ENCODE measurements at places on chromosomes 6 and 20.
A peak's percentile ranks its signal among the peaks of the same experiment; 100 is the strongest.

- H3K27ac ChIP-seq = no peak overlapping the region
- H3K4me3 ChIP-seq = no peak overlapping the region
- H3K4me1 ChIP-seq = no peaks in the 10 kb centered on the region
Observed at GRCh38 chr6:21354805-21355238, 238.7 kb upstream of the SOX4 start.

DNA sequence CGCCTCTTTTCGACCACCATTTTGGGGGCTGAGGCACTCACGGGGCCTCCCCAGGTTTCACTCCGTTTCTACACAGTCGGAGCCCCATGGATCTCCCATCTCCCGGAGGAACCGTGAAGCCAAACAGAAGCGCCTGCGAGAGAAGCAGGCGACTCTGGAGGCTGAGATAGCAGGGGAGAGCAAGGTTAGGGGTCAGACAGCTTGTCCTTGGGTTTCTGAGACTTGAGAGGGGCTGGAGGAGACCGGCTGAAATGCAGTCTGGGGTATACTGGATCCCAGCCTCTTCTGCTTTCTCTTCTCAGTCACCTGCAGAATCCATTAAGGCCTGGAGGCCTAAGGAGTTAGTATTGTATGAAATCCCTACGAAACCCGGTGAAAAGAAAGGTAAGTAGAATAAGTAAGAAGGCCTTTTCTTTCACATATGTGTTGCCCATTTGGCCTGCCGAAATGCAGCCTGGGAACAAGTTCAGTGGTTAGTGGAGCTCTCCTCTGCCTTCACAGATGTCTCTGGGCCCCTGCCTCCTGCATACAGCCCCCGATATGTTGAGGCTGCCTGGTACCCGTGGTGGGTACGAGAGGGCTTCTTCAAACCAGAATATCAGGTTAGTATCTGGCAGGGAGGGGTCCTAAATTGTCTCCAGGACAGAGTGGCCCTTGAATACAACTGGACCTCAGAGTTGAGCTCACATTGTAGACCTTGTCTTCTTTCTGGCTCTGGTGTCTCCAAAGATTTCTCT lies 984 bp downstream of the VARS2 start:
- peak overlapping the region; percentile 93 for H3K27ac ChIP-seq
- no peaks in the 10 kb centered on the region for H3K36me3 ChIP-seq
- DNase-seq = no peak
- peaks cover 22% of the 10 kb centered on the region for H3K4me1 ChIP-seq
- H3K4me3 ChIP-seq = peak overlapping the region; percentile 56
- H3K27me3 ChIP-seq = no peaks in the 10 kb centered on the region

- H3K36me3 ChIP-seq = no peaks in the 10 kb centered on the region
- H3K27me3 ChIP-seq = no peaks in the 10 kb centered on the region
- no peak overlapping the region for H3K27ac ChIP-seq
- H3K4me3 ChIP-seq = no peak overlapping the region
- no peak for DNase-seq
- H3K4me1 ChIP-seq = peaks cover 12% of the 10 kb centered on the region
Observed at GRCh38 chr6:41732149-41732548, 3.3 kb downstream of the TFEB start.

DNA sequence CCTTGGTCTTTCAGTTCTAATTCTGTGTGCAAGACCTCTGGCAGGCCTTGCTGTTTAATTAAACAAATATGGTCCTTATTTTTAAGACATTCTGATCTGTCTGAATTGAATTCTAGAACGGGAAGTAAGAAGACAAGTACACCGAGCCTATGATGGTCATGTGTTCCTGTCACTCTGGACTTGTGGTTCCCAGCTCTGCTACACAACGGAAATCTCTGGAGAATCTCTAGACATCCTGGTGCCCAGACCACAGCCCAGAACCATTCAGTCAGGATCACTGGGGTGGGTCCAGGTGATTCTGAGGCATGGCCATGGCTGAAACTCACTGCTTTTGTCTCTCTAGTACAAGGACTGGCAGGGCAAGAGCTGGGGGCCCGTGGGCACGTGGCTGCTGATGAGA lies 15.9 kb upstream of the KCNK16 start:
- no peak overlapping the region for H3K27ac ChIP-seq
- no peak overlapping the region for H3K4me3 ChIP-seq
- H3K36me3 ChIP-seq = no peaks in the 10 kb centered on the region
- DNase-seq = no peak

- H3K27ac ChIP-seq = no peak overlapping the region
- no peak overlapping the region for H3K4me3 ChIP-seq
- no peaks in the 10 kb centered on the region for H3K27me3 ChIP-seq
Observed at GRCh38 chr6:56520218-56520617, 122.5 kb downstream of the DST start.

GRCh38 chr20:51375561-51375960 lies 167.0 kb downstream of the NFATC2 start:
- DNase-seq = no peak
- H3K27me3 ChIP-seq = no peaks in the 10 kb centered on the region
- H3K4me1 ChIP-seq = peaks cover 9% of the 10 kb centered on the region
- no peak overlapping the region for H3K27ac ChIP-seq
- H3K36me3 ChIP-seq = no peaks in the 10 kb centered on the region
- no peak overlapping the region for H3K4me3 ChIP-seq

- H3K4me3 ChIP-seq = no peak overlapping the region
- H3K27me3 ChIP-seq = no peaks in the 10 kb centered on the region
- DNase-seq = no peak
- H3K4me1 ChIP-seq = no peaks in the 10 kb centered on the region
Observed at GRCh38 chr6:2502998-2503674, 247.6 kb downstream of the MYLK4 start.

- peaks cover 9% of the 10 kb centered on the region for H3K4me1 ChIP-seq
- no peaks in the 10 kb centered on the region for H3K36me3 ChIP-seq
- no peaks in the 10 kb centered on the region for H3K27me3 ChIP-seq
- peak overlapping the region; percentile 47 for H3K4me3 ChIP-seq
Observed at GRCh38 chr6:3455147-3455568, 1.7 kb downstream of the SLC22A23 start.

GRCh38 chr6:149331043-149331807 lies 13.7 kb downstream of the TAB2 start:
- peaks cover 23% of the 10 kb centered on the region for H3K4me1 ChIP-seq
- no peak overlapping the region for H3K4me3 ChIP-seq
- DNase-seq = no peak
- H3K36me3 ChIP-seq = no peaks in the 10 kb centered on the region
- no peaks in the 10 kb centered on the region for H3K27me3 ChIP-seq
- H3K27ac ChIP-seq = no peak overlapping the region

DNA sequence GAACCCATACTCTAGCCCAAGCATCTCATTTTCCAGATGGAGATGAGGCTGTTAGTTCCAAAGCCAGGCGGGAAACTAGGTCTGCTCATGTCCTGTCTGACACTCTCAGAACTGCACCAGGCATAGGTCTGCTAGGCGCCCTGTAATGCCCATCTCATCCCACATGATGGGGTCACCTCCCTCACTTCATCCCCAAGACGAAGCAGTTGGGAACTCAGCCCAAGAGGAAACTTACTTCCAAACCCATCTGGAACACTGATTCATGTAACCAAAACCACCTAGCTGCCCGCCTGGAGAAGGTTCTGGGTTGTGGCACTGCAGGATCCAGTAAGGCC lies 119.4 kb upstream of the PRND start:
- peak overlapping the region; percentile 40 for H3K27ac ChIP-seq
- DNase-seq = no peak

DNA sequence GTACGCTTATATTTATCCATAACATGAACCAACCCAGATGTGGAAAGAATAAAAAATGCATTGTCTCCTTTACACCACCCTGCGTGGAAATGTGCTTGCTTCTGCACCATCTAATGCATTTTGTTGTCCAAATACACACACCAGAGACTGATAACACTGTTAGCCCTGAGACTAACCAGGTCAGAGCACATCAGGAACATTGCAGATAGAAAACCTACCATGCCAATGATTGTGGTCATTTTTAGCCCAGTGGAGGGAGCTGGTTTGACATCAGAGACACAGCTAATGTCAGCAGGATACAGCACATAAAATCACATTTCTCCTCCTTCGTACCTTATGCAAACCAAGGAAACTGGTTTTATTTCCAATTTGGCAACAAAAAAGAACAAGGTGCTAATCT lies 528.7 kb downstream of the DOK5 start:
- H3K36me3 ChIP-seq = no peaks in the 10 kb centered on the region
- H3K4me1 ChIP-seq = no peaks in the 10 kb centered on the region
- no peak overlapping the region for H3K4me3 ChIP-seq
- no peak overlapping the region for H3K27ac ChIP-seq
- no peaks in the 10 kb centered on the region for H3K27me3 ChIP-seq

GRCh38 chr6:24517659-24518543 lies 23.1 kb downstream of the ALDH5A1 start:
- no peak overlapping the region for H3K4me3 ChIP-seq
- no peak overlapping the region for H3K27ac ChIP-seq
- no peaks in the 10 kb centered on the region for H3K4me1 ChIP-seq
- H3K36me3 ChIP-seq = no peaks in the 10 kb centered on the region
- DNase-seq = no peak

GRCh38 chr6:2026133-2026532 lies 219.3 kb downstream of the GMDS start:
- H3K4me1 ChIP-seq = no peaks in the 10 kb centered on the region
- DNase-seq = no peak
- no peaks in the 10 kb centered on the region for H3K27me3 ChIP-seq
- H3K4me3 ChIP-seq = no peak overlapping the region
- H3K27ac ChIP-seq = no peak overlapping the region

- no peaks in the 10 kb centered on the region for H3K27me3 ChIP-seq
- DNase-seq = no peak
- no peaks in the 10 kb centered on the region for H3K36me3 ChIP-seq
- H3K4me1 ChIP-seq = no peaks in the 10 kb centered on the region
Observed at GRCh38 chr20:42443200-42443599, 746.5 kb downstream of the PTPRT start.

GRCh38 chr6:99120641-99121040 lies 172.9 kb upstream of the FBXL4 start:
- no peaks in the 10 kb centered on the region for H3K4me1 ChIP-seq
- H3K36me3 ChIP-seq = no peaks in the 10 kb centered on the region
- no peak overlapping the region for H3K4me3 ChIP-seq
- DNase-seq = no peak
- no peak overlapping the region for H3K27ac ChIP-seq
- H3K27me3 ChIP-seq = no peaks in the 10 kb centered on the region

DNA sequence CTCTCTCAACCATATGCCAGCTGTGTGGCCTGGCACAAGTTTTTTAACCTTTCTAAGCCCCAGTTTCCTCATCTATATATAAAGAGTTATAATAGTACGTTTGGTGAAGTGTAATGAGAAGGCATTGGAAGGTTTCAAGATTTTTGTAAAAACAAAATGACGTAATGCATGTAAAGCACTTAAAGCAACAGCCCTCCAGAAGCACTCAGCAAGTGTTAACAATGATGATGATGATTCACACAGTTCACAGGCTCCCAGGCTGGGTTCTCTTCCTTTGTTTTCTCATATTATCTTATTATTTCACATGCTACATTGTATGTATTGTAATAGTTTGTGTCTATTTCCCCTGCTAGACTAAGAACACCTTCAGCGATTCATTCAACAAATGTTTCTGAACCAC lies 6.2 kb downstream of the CEP250 start:
- H3K36me3 ChIP-seq = no peaks in the 10 kb centered on the region
- no peak overlapping the region for H3K4me3 ChIP-seq
- no peaks in the 10 kb centered on the region for H3K4me1 ChIP-seq

- H3K4me1 ChIP-seq = no peaks in the 10 kb centered on the region
- H3K4me3 ChIP-seq = no peak overlapping the region
- no peaks in the 10 kb centered on the region for H3K27me3 ChIP-seq
- no peak overlapping the region for H3K27ac ChIP-seq
Observed at GRCh38 chr6:132478674-132479073, 34.2 kb downstream of the STX7 start.

DNA sequence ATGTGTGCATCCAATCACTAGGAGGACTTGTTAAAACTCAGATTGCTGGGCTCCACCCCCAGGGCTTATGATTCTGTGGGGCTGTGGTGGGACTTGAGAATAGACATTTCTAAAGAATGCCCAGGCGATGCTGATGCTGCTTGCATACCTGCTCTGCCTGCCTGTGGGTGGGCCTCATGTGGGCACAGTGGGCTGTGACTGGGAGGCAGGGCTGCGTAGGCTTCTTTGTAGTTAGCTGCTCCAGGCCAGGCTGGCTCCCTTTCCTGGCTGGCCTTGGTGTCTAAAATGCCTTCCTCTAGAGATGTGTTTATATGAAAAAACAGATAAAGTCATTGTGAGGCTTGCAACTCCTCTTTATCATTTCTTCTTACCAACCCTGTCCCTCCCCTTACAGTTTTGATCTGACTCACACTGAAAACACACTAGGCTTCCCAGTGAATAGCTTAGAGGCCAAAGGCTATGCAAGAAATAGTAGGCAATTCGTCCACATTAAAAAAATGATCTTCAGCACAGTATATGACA lies 495.5 kb upstream of the MAP3K7 start:
- H3K4me3 ChIP-seq = no peak overlapping the region
- DNase-seq = peak; percentile 15
- H3K4me1 ChIP-seq = peaks cover 13% of the 10 kb centered on the region
- H3K27me3 ChIP-seq = no peaks in the 10 kb centered on the region
- H3K27ac ChIP-seq = no peak overlapping the region

GRCh38 chr6:26292709-26293108 lies 72.3 kb upstream of the BTN3A2 start:
- H3K36me3 ChIP-seq = no peaks in the 10 kb centered on the region
- H3K4me3 ChIP-seq = no peak overlapping the region

DNA sequence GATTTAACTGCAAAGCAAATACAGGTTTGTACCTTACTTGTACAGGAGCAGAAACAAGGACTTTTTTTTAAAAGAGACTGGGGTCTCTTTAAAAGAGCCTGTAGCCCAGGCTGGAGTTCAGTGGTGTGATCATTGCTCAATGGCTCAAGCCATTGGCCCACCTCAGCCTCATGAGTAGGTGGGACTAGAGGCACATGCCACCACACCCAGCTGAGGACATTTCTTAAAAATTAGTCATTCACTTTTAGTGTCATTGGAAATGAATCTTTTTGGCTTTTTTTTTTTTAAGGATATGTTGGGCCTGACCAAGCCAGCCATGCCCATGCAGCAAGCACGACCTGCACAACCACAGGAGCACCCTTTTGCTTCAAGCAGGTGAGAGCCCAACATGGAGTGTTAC lies 16.9 kb downstream of the SEC23B start:
- H3K27me3 ChIP-seq = no peaks in the 10 kb centered on the region
- H3K36me3 ChIP-seq = no peaks in the 10 kb centered on the region
- no peak for DNase-seq
- no peak overlapping the region for H3K4me3 ChIP-seq

- peak; percentile 75 for DNase-seq
- H3K27me3 ChIP-seq = no peaks in the 10 kb centered on the region
- H3K4me3 ChIP-seq = peak overlapping the region; percentile 37
Observed at GRCh38 chr20:33862709-33863403, 51.7 kb downstream of the CHMP4B start.
